ENCODE measurements at places on chromosomes 12 and 14.

GRCh38 chr12:3540387-3540990, 49.5 kb downstream of the PRMT8 start:
- DNase-seq, result no peak

DNA sequence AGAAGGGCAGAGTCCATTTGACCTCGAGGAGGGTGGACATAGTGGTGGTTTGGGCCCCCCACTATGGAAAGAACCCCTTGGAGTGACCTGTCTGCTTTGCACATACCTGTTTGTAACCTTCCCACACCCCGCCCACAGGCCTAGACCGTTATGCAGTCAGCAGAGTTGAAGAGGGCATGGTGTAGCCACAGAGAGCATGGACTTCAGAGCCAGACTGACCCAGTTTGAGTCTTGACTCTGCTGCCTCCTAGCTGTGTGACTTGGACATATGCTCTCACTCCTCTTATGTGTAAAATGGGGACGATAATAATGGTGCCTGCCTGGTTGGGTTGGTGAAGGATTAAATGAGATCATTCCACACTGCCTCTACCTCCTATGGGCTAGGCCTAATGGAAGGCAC, 40.9 kb upstream of the NOS1 start:
- no peak for DNase-seq

GRCh38 chr12:105474672-105475071, 144.2 kb downstream of the C12orf75 start:
- no peak for DNase-seq

GRCh38 chr12:43696154-43696553, 62.4 kb downstream of the PUS7L start:
- DNase-seq, result no peak

DNA sequence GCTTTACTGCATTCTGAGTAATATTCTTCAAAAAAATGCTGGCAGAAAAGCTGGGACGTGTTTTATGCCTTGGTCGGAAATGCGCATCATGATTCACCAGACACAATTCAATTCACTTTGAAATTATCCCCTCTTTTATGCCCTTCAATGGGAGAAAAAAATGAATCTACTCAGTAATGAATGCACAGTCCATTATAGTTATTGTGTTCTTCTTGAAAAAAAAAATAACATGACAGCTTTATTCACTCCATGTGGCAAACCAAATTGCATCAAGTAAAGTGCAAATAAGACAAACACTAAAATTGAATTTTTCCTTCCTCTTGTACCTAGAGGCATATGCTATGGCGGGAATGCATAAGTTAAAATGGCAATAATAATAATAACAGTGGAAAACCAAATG, 159.4 kb upstream of the IFNG-AS1 start:
- no peak for DNase-seq

Data from HuH-7.5 (cell line).